Right renal cortex interstitium (tissue), 3 donors: ENCODE measurements at places on chromosomes 16 and 17. TPM values are rescaled to one million over a fixed set of nuclear protein-coding genes. Genes with fewer than 3 reads are reported as not detected.

Gene RAB11FIP3
- 95.2 TPM for polyA plus RNA-seq

Gene CCR7
- 0.40 TPM for polyA plus RNA-seq

Gene CAMTA2
- 22.3 TPM for polyA plus RNA-seq

Gene ATP2A3
- polyA plus RNA-seq = 2.9 TPM

- no peak for DNase-seq
Measured at GRCh38 chr17:77611791-77612502, 346.6 kb upstream of the TNRC6C start.

- no peak for DNase-seq
Measured at GRCh38 chr16:50386774-50387173, 18.0 kb upstream of the BRD7 start.

DNA sequence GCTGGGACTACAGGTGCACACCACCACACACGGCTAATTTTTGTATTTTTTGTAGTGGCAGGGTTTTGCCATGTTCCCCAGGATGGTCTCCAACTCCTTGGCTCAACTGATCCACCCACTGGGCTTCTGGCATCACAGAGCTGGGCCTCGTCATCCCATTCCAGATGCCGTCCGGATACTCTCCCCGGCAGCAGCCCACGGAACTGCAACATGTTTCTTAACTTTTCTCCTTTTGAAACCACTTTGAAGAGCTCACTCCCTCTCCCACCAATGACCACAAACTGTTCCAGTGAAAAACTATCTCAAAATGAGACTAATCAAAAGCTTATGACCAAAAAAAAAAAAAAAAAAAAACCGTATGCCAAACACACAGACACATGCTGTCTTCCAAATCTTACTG lies 17.6 kb downstream of the PEMT start:
- no peak for DNase-seq

DNA sequence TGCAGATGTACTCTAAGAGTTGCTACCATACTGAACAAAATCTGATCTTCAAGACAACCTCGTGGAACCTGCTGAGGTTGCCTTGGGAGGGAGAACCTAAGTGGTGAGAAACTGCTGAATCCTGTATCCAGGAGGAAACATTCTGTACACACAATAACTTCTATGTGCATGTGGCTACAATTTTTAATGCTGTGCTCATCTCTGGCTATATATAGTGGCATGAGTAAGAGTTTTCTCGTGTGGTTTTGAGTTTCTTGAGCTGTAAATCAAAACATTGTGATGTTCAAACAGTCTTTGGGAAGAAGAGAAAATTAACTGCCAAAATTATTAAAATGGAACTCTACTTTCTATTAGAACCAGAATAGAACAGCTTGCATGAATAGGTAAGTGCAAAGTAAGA lies 206.8 kb downstream of the CA10 start:
- no peak for DNase-seq

- DNase-seq = no peak
Measured at GRCh38 chr16:69894676-69895075, 56.5 kb upstream of the CLEC18A start.

DNA sequence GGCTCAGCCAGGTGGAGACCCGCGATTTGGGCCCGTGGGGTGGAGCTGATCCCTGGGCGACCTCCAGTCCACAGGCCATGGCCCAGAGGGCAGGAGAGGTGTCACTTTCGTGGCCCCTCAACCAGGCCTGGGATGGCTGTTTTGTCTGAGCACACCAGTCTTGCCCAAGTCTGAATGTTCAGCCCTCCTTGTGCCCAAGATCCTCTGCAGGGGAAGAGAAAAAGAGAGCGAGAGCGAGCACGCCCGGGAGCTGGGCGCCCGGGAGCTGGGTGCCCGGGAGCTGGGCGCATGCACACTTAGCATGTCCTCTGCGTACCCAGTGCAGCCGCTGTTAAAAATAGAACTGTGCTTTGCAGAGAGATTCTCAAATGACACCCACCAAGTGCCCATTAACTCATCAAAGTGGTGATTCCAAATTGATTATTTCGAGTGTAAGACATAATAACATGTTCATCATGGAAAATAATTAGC lies 403.3 kb upstream of the TNRC6C start:
- DNase-seq = no peak
